ENCODE measurements at places on chromosomes 1 and 21.

DNA sequence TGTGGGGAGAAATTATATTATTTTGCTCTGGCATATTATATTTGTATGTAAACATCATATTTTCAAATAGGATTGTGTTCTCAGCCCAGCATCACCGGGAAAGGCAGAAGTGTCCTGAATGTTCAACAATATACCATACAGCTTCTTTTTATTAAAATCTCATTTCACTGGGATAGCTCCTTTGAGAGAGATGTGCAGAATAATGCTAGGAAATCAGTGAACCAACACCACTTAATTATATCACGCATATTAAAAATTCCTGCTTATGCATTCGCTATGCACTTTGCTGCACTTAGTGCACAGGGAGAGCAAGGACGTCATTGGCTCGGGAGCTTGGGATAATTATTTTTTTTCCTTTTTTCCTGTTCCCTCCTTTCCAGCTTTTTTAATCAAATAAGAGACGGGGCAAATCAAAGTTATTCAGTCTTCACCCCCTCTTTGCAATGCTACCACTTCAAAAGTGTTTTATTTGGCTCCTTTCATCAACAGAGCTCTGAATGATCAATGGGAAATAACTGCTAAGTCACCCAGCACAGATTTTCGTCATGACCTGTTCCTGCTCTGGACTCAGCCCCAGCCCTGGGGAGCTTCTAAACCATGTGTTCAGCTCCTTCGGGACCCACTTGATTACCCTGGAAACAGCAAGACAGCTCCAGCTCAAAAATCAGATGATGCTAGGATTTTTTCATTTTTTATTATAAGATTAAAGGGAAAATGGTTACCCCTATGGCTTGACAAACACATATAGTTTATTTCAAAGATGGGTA, 165.5 kb upstream of the DUSP10 start:
- no peak for DNase-seq

GRCh38 chr1:121445679-121446078, 260.9 kb downstream of the SRGAP2C start:
- no peak for DNase-seq

GRCh38 chr1:170134521-170134920, 11.2 kb upstream of the NTMT2 start:
- no peak for DNase-seq

DNA sequence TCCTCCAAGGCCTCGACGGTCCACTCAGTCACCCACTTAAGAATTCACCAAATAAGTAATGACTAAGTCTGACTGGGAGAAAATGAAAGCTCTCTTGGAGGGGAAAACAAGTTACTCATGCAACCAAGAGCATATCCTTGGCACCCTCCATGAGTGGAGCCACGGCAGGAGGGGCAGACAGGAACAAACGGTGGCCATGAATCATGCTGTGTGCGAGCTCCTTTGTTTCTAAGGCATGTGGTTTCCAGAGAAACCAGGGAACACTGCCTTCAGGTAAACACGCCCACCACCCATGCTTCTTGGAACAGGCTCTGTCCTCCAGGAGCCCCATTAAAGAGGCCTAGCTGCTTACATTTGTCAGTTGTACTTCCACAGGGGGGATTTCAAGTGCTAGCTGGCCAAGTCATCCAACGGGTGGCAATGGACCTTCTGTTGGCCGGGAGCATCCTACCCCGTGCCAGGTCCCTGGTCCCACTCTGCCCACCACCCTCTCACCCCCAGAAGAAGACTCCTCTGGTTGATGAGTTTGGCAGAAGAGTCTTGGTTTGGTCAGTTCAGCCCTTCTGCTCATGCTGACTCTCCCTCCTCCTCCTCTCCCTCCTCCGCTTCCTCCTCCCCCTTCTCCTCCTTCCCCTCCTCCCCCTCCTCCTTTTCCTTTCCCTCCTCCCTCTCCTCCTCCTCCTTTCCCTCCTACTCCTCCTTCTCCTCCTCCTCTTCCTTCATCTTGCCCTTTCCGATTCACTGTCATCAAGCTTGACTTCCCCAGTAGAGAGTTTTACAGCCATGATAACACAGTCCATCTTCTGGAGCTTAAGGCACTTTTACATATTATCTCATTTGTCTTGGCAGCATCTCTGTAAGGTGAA, 107.6 kb downstream of the CCDC185 start:
- DNase-seq, result peak; percentile 27

DNA sequence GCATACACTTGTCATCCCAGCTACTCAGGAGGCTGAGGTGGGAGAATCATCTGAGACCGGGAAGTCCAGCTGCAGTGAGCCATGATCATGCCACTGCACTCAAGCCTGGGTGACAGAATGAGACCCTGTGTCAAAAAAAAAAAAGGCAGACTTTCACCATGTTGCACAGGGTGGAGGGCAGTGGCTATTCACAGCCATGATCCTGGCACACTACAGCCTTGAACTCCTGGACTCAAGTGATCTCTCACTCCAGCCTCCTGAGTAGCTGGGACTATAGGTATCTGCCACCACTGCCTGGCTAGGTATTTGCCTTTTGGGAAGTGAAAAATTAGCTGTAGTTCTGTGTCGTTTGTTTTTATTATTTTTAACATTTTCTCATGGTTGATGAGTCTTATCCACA, 19.1 kb downstream of the SPATA45 start:
- DNase-seq, result no peak

GRCh38 chr1:77794550-77794949, 15.1 kb downstream of the MIGA1 start:
- no peak for DNase-seq

DNA sequence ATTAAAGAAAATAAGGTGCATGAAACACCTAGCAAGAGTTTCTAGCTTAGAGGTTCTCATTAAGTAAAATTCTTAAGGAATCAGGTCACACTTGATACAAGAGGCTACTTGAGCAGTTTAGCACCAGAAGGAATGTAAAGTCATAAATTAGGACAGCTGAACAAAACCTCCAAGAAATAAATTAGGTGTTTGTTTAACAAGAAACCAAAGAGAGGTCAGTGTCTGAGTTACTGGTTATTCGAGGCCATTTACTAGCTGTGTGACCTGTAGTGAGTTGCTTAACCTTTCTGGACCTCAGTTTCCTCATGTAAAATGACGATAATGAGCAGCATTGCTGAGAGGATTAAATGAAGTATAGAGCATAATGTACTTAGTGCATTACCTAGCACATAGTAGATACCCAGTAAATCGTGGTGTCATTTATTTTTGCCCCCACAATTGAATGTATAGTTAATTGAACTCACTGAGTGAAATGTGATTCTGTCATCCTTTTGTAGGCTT, 908 bp upstream of the ELK4 start:
- no peak for DNase-seq

DNA sequence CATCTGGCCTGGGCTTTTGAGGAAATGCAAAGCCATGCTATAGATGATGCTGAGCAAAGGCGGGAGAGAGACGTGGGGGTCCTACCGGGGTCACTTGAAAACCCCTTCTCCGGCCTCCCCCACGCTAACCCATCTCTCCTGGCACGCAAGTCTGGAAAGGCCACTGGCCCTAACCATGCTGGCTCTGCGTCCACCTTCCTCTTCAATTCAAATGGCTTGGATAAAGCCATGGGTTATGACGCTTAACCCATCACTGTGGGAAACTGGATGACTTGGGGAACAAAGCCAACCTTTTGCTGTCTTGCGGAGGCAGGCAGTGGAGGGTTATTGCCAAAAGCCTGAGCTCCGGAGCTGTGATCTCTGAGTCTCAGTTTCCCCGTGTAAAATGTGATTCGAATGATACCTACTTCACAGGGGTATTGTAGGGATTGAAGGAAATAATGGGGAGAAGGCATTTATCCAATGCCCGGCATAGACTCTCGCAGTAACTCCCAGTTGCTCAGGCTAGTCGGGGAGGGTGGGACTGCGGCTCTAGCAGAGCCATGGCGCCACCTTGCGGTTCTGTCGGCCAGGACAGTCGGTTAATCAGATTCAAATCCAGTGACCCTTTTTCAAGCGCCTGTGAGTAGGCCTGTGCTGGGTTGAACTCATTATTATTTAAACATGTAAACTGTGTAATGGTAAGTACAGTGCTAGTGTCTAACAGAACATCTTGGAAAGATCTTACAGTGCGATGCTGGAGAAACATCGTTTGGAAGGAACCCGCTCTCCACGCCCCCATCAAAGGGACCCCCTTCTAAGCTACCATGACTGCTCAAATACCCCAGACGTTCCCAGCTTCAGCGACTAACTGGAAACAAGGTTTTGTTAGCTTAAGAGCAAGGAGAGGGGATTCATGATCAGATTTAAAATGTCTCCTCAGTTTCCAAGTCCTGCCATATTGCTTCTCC, 20.3 kb downstream of the NEK2 start:
- DNase-seq, result peak; percentile 85

GRCh38 chr1:182764029-182764727, 25.4 kb upstream of the NPL start:
- no peak for DNase-seq

- no peak for DNase-seq
These were observed 518 bp upstream of the SHE start for GRCh38 chr1:154502744-154503115.

DNA sequence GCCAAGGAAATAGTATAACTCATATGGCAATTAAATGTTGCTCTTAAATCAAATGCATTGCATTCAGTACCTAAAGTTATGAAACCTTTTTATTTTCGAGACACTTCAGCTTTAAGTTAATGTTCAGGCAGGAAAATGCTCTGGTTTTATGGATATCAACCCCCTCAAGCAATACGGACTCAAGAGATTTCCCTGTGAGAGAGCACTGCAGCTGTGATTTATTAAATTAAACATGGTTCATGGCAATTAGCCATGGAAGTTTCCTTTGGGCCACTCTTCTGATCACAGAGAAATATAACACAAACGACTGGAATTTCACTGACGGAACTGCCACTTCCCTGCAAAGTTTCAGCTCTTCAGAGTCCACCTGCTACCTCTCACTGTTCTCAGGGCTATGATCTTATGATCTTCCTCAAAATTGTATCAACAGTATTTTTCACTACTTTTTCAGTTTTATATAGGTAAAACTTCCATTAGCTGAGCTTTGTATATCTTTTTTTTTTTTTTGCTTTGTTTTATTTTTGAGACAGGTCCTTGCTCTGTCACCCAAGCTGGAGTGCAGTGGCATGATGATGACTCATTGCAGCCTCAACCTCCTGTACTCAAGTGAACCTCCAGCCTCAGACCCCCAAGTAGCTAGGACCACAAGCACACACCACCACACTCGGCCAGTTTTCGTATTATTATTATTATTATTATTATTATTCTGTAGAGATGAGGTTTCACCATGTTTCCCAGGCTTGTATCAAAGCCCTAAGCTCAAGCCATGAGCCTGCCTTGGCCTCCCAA, 923.1 kb upstream of the TMPRSS15 start:
- no peak for DNase-seq

DNA sequence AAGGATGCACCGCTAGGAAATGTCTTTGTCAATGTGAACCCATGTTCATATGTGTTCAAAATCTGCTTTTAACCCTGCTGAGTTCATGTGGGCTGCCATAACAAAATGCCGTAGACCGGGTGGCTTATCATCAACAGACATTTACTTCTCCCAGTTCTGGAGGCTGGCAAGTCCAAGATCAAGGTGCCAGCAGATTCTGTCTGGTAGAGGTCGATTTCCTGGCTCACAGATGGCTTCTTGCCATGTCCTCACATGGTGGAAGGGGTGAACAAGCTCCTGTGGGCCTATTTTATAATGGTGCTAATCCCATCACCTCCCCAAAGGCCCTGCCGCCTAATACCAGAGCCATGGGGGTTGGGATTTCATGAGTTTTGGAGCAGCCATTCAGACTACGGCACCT, 4.6 kb upstream of the CDCP2 start:
- no peak for DNase-seq

- no peak for DNase-seq
These were observed 504.1 kb upstream of the ADGRL2 start for GRCh38 chr1:81296601-81297000.

- DNase-seq, result no peak
These were observed 12.9 kb downstream of the PTAFR start for GRCh38 chr1:28163496-28164161.

DNA sequence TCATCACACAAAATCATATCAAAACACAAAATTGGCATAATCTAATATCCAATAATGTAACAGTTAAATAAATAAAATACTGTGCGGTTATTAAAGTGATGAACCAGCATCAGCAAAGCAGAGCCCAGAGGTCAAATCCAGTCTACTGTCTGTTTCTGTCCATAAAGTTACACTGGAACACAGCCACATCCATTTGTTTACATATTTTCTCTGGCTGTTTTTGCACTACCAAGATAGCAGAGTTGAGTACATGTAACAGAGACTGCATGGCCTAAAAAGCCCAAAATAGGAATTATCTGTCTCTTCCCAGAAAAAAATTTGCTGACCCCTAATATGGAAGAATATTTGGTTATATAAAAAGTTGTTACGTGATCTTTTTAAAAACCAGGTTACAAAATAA, 242.2 kb upstream of the DMRTA2 start:
- no peak for DNase-seq

- no peak for DNase-seq
These were observed 65.2 kb upstream of the ARID1A start for GRCh38 chr1:26630634-26631033.

DNA sequence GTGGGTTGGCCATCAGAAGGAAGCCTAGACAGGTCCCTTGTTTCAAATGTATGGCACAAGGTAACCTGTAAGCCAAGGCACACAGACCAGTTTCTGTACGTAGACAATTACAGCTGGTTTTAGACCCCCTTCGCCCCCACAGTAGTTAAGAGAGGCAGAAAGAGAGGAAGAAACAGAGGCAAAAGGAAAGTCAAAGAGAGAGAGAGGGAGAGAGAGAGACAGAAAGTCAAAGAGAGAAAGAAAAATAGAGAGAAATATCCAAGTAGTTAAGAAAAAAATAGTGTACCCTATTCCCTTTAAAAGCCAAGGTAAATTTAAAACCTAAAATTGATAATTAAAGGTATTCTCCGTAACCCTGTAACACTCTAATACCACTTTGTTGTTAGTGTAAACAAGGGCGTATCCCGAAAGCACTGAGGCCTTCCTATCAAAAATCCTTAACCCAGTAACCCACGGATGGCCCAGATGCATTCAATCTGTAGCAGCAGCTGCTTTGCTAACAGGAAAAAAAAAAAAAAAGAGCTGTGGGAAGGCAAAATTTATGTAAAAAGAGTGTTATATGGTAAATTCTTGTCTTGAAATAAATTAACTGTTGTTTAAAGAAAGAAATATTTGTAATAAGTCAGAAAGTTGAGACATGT, 49.4 kb downstream of the ADCY10 start:
- no peak for DNase-seq

DNA sequence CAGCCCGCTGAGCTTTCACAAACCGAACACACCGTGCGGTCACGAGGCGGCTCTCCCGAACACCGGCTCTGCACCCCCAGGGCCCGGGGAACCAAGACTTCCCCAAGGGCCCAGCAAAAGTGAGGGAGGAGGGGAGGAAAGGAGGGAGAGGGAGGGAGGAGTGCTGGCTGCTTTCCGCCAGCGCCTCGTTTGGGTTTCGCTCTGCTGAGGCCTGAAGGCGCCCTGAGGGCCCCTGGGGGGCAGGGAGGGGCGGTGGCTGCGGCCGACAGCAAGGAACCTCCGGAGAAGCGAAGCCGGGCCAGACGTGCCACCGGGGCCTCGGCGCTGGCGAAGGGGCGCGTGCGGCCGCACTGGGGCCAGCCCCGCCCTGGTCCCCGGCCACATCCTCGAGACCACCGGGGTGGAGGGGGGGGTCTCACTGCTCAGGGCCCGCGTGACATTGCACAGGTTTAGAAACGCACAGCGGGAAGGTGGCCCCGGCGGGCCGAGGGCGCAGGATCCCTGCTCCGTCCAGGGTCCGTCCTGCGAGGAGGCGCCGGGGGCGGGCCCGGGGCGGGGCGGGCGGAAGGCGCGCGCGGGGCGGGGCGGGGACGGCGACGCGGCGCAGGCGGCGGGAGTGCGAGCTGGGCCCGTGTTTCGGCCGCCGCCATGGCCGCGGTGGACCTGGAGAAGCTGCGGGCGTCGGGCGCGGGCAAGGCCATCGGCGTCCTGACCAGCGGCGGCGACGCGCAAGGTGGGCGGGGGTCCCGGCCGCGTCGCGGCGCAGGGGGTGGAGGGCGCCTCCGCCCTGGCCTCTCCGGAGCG, at the start of gene PFKL:
Gene PFKL (plus strand): TSS at position 596 of the 804 bp plus-strand sequence. CDS start 53 bp downstream, at position 649.
- DNase-seq, result peak; percentile 71
